ENCODE measurements at places on chromosomes 6 and 20.

- DNase-seq: no peak
Observed at GRCh38 chr6:128723667-128724066, 159.3 kb upstream of the LAMA2 start.

DNA sequence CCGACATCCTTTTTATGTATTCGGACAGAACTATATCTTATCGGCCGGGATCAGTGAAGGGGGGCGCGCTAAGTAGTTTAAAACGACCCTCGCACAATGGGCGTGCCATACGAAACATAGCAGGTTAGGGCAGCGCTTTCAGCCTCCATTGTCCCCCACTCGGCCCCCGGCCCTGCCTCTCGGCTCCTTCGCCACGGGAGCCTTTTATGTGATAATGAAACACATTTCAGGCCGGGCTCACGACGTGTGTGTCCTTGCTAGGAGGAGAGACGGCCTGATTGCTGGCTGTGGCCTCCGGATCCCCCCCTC lies 5.3 kb downstream of the FOXA2 start:
- DNase-seq: no peak

GRCh38 chr6:166402582-166403277 lies 20.0 kb upstream of the MPC1 start:
- peak; percentile 51 for DNase-seq

DNA sequence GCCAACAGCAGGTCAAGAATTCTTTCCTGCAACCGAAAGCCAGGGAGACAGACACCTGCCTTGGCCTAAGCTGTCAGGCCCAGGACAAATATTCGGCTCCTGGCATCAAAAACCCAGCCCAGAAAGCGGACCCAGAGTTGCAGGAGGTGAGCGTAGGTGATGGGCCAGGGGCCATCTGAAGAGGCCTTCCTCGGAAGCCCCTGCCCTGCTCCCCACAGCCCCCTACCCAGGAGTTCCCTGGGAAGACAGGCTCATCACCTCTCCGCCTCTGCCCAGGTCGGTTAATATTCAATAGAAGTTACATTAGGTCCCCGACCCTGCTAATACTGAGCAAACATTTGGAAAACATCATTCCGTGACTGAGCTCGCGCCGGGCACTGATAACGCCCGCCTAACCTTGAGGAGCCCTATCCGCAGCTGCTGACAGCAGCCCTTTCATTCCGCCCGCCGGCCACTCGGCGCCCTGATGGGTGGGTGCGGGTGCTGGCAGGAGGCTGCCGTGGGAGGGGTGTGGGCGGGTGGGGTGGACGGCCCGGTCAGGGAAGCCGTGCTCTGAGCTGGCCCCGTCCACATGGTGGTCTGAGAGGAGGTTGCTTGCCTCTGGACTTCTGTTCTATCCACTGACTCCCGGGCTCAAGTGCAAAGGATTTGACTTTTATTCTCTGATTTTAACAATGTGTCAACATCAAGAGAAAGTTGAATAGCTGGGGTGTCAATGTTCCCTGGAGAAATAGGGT lies 55.7 kb downstream of the HNF4A start:
- no peak for DNase-seq

GRCh38 chr20:49677777-49678758 lies 35.6 kb downstream of the B4GALT5 start:
- no peak for DNase-seq

DNA sequence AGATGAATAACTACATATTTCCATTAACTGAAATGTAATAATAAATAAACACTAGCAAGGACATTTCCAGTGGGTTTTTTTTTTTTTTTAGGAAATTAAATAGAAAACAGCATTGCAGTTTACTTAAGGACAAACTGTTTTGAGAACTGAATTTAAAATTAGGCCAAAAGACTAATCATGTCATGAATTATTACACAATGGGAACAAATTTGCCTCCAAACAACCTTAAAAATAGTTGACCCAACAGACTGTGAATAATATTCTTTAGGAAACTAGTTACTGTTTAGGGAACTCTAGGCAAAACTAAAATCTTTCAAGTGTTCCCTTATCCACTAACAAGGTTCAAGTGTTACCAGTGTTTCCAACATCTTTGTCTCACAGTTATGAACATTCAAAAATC lies 16.4 kb upstream of the COL12A1 start:
- DNase-seq: no peak
